ENCODE measurements at places on chromosomes 6 and 20.

DNA sequence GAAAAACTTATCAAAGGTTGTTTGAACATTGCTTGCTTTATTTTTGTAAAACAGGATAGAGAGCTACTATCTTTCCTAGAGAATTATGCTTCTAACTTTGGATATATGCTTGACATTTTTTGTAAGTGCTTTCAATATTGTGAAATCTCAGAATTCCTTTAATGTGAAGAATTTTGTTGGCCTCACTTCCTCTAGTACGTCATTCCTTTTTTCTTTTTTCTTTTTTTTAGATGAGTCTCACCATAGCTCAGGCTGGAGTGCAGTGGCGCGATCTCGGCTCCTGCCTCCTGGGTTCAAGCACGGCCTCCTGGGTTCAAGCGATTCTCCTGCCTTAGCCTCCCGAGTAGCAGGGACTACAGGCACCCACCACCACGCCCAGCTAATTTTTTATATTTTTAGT lies 668.1 kb downstream of the RFPL4B start:
- peak; percentile 28 for DNase-seq

GRCh38 chr6:113050979-113051378 lies 703.8 kb downstream of the RFPL4B start:
- DNase-seq = no peak

GRCh38 chr6:29887330-29887818 lies 55.0 kb upstream of the HLA-A start:
- DNase-seq = no peak

DNA sequence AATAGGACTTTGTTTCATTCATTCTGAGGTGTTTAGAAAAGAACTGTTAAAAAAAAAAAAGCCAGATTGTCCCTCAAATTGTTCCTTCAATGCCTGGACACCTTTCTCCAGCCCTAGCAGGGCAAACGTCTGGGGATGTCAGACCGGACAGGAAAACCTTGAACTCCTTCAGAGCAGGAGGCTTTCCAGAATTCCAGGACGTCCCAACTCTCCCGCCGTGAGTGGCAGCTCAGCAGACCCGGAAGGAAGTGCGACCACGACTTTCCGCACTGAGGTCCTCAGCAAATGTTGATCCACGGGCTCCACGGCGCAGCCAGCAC lies 139.1 kb downstream of the DLL1 start:
- DNase-seq = no peak

GRCh38 chr20:17910828-17911294 lies 57.7 kb downstream of the SNX5 start:
- DNase-seq = peak; percentile 72

DNA sequence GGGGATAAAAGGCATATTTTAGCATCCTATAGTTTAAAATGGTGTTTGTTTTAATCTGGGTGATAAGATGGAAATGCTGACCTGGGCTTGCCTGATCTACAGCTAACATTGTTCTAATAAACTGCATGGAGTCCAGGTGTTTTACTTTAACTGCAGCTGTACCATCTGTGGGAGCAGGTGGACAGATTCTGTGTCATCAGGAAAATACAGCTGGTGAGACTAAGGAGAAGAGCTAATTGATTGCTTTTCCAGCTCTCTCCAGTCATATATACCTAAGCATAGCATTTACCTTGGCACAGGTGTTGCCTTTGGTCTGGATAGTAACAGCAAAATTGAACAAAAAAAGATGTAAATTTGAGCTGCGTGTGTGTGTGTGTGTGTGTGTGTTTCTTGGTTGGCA lies 31.6 kb downstream of the CBFA2T2 start:
- no peak for DNase-seq

GRCh38 chr20:20409331-20409730 lies 41.4 kb downstream of the INSM1 start:
- DNase-seq = no peak

GRCh38 chr6:128241216-128241615 lies 279.2 kb downstream of the PTPRK start:
- DNase-seq = no peak

DNA sequence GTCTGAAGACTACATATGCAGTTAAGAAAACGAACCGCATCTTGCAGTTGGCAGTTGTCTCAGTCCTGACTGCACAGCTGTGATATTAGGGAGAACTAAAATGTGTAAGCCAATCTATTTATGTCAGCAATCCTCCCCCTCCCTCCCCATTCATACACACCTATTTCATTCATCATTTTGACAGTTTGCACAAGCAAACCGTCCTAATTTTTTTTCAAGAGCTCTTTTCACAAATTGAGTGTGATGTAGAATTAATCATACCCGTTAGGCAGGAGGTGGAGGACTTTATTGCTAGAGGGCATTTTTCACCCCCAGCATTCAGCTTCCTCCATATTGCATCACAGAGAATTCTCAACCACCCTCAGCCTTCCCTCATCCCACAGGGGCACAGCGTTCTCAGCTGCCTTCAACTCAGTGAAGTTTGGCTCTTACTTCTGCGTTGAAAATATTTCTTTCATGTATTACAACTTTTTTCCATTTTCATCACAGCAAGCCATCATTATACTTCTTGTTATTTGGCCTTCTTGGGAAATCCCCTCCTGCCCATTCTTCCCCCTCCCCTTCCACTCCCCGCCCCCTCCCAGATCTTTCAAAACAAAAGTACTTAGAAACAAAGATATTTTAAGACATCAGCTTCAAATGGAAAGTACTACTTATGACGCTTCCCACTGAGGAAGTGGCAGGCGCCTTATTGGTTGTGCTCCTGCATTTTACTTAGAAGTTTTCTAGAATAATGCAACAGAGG lies 37.5 kb downstream of the NOX3 start:
- DNase-seq = peak; percentile 61

DNA sequence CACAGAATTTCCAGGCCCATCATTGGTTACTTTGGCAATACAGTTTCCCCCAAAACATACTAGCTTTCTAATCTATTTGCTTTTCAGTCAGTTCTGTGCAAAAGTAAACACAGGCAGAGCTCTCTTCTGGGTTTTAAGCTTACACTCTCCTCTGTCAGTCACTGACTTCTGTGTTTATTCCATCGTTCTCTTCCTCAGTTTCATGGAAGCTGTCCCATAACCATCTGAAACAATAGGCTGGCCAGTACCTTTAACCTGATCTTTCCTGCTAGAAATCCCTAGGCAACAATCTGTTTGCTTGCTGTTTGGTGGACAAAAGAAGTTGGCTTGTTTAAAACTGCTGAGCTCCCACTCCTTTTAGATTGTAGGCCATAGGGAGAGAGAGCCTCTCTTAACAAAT lies 431.5 kb downstream of the HACE1 start:
- DNase-seq = no peak

GRCh38 chr20:23783447-23783846 lies 32.7 kb upstream of the CST1 start:
- DNase-seq = no peak

DNA sequence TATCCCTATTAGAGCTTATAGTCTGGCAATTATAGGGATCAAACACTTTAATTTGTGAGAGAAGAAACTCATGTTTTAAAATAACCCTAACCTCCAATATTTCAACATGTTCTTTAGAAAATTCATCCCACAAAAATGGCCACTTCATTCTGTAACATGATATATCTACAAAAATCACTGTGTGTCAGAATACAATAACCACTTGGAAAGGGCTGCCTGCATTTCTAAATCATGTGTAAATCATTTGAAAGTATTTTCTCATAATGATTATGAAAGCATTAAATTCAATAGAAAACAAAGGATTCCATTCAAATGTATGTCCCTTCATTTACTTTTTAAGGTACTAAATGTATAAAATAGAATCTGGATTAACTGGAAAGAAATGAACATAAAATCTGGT lies 101.4 kb upstream of the NHSL1 start:
- no peak for DNase-seq

GRCh38 chr20:10987651-10988383 lies 314.0 kb upstream of the JAG1 start:
- DNase-seq = no peak

- DNase-seq = peak; percentile 80
Observed at GRCh38 chr6:10759312-10759839, 11.8 kb downstream of the TMEM14B start.

GRCh38 chr20:38270869-38271605 lies 10.5 kb upstream of the KIAA1755 start:
- DNase-seq = peak; percentile 97

GRCh38 chr20:38126932-38127621 lies 38.0 kb downstream of the TGM2 start:
- no peak for DNase-seq

DNA sequence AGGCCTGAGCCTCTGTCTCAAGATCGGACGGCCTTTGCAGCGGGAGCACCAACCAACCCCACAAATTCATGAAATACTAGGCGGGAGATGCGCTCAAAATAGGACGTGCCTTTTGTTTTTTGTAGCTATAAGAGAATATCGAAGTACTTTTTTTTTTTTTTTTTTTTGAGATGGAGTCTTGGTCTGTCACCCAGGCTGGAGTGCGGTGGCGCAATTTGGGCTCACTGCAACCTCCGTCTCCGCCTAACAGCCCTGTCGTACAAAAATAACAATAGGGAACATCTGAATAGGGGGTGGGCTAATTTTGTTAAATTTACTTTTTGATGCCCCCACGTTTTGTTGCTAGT lies 5.9 kb upstream of the TUBB2A start:
- no peak for DNase-seq

- DNase-seq = peak; percentile 41
Observed at GRCh38 chr6:32974016-32974333, 5.6 kb downstream of the BRD2 start.

DNA sequence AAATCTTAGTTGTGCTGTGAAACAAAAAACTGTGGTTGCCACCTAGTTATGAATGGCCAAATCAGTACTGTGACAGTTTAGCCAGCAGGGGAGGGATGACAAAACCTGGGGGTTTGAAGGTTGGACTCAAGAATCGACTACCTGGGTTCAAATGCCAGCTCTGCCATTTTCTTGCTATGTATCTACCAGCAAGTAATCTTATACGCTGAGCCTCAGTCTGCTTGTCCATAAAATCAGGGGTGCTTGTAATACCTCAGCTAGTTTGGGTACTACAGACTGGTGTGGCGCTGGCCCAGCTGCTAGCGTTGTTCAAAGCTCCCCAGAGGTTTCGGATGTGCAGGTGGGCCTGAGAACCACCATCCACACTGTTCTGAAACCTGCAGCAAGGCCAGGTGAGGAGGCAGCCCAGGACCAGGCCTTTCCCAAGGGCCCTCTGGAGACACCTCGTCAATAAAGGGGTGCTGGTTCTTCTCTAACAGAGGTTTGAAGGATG lies 40.4 kb downstream of the TRAM2 start:
- DNase-seq = no peak

All from fibroblast of the conjunctiva (primary cell).